ENCODE measurements at places on chromosomes 3 and 15. TPM values are rescaled to one million over a fixed set of nuclear protein-coding genes. Genes with fewer than 3 reads are reported as not detected.

Gene EBLN2
- 9.0 TPM for total RNA-seq

DNA sequence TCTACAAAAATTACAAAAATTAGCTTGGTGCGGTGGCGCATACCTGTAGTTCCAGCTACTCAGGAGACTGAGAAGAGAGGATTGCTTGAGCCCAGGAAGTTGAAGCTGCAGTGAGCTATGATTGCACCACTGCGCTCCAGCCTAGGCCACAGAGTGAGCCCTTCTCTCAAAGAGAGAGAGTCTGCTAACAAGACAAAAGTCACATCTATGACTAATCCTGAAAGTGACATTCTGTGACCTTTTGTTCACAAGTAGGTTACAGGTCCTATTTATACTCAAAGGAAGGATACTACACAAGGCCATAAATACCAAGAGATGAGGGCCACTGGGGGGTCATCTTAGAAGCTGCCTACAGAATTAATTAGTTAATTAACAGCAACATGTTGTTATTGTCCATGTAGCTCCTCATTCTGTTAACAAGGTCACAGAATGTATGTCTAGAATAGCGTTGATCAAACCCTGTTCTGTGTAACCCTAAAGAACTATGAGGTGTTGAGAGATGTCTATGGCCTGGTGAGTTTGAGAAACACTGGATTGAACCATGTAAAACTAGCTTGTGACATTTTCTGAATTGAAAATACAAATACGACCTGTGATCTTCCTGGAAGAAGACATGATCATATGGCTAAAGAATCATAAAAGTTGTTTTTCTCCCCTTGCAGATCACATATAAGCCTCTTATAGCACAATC is 97.0 kb downstream of the SAMMSON start:
- DNase-seq: no peak

DNA sequence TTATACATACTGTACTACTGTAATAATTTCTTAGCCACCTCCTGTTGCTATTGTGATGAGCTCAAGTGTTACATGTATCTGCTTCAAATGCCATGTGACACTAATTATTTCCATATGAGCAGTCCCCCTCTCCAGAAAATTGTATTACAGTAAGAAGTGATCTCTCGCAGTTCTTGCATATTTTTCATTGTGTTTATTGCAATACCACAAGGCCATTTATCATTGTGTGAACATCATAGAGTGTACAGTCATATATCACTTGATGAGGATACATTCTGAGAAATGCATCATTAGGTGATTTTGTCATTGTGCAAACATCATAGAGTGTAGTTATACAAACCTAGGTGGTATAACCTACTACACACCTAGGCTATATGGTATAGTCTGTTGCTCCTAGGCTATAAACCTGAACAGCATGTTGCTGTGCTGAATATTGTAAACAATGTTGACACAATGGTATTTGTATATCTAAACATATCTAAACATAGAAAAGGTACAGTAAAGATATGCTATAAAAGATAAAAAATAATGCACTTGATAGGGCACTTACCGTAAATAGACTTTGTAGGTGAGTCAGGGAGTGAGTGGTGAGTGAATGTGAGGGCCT is 189.6 kb upstream of the MLF1 start:
- DNase-seq: no peak

Gene BCHE
- total RNA-seq: 205 TPM

Gene SCAANT1
- not detected for total RNA-seq

DNA sequence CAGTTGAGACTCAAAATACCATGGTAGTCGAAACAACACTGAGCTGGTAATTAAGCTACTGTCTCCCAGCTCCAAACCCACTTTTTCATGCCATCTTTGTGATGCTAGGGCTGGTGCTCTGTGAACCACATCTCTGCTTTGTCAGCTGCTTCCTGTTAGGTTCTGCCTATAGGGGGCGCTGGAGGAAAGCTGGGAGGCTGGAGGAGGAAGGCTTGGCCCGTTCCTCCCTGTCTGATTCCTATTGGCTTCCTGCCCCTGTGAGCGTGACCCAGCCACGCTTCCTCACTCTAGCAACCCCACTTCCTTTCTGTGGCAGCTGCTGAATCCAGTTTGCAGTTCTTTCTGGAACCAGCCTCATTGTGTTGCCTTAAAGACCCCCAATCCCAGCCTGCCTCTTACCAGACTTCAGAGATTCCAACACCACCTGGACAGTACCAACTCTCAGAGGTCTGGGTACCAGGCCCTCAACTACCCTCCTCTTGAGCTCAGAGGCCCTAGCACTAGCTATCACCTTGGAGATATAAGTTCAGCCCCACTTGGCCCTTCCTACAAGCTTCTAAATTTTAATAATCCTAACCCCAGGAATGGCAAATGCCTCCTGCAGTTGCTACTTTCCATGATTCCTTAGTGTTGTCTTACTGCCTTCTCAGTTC is 120.9 kb downstream of the ERC2 start:
- DNase-seq: no peak

Gene TMEM44
- total RNA-seq: 5.4 TPM

Gene CDC25A
- 2.3 TPM for total RNA-seq

DNA sequence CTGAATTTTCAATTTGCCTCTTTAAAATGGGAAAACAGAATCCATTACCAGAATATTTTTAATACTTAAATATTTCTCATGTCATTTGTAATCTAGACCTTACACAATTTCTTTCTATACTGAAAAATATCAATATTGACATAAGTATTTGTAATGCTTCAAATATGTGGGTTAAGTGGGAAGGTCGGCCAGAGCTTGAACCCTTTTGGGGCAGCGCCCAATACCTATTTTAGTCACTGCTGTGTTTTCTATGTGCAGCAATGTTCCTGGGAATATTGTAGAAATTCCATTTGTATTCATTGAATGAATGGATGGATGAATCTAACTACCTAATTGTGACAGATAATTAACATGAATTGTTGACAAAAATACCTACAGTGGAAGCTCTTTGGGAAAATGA is 459.7 kb upstream of the ZNF717 start:
- DNase-seq: no peak

DNA sequence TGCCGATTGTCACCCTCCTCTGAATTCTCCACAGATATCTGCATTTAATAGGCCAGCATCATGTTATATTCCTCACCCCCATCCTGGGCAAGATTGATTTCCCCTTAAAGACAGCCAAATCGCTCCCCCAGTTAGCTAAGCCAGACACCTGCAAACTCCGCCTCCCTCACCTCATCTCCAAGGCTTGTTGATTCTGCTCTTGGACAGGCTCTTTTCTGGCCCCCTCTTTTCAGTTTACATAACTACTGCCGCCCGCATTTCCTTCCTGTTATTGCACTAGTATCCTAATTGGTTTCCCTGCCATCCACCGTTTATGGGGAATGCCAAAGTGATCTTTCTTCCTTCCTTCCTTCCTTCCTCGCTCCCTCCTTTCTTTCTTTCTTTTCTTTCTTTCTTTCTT is 214.7 kb upstream of the MRPL3 start:
- DNase-seq: no peak

Gene ZNF80
- 0.19 TPM for total RNA-seq

Data from omental fat pad (tissue), 4 donors.